Dermis blood vessel endothelial cell (primary cell): ENCODE measurements at places on chromosomes 1 and 21. TPM values are rescaled to one million over a fixed set of nuclear protein-coding genes. Genes with fewer than 3 reads are reported as not detected.

SLC5A9 gene
- total RNA-seq, result 0.05 TPM in 1 of 2 replicates, not detected in the other

KRTAP7-1 gene
- total RNA-seq, result not detected in 2 replicates

RBM11 gene
- total RNA-seq, result not detected in 2 replicates

IL10 gene
- not detected in 2 replicates for total RNA-seq

UBQLN4 gene
- total RNA-seq, result 16.3 and 23.4 TPM in 2 replicates

IKBKE gene
- 23.3 and 33.9 TPM in 2 replicates for total RNA-seq

MOB3C gene
- total RNA-seq, result 13.4 and 19.6 TPM in 2 replicates

CD164L2 gene
- not detected in 2 replicates for total RNA-seq

GPR153 gene
- 2.2 and 2.8 TPM in 2 replicates for total RNA-seq
